ENCODE measurements at places on chromosomes 4 and X. TPM values are rescaled to one million over a fixed set of nuclear protein-coding genes. Genes with fewer than 3 reads are reported as not detected.

UGT2B10 gene
- not detected for total RNA-seq

LDB2 gene
- 3.9 TPM for total RNA-seq

STK26 gene
- 36.2 TPM for total RNA-seq

TMEM131L gene
- 12.0 TPM for total RNA-seq
